ENCODE measurements at places on chromosomes 13 and 19. TPM values are rescaled to one million over a fixed set of nuclear protein-coding genes. Genes with fewer than 3 reads are reported as not detected.

- DNase-seq = peak; percentile 26
These were observed 92.9 kb upstream of the SGCG start for GRCh38 chr13:23087880-23088279.

GRCh38 chr19:39007096-39007495 is 25.3 kb downstream of the FBXO27 start:
- no peak for DNase-seq

DNA sequence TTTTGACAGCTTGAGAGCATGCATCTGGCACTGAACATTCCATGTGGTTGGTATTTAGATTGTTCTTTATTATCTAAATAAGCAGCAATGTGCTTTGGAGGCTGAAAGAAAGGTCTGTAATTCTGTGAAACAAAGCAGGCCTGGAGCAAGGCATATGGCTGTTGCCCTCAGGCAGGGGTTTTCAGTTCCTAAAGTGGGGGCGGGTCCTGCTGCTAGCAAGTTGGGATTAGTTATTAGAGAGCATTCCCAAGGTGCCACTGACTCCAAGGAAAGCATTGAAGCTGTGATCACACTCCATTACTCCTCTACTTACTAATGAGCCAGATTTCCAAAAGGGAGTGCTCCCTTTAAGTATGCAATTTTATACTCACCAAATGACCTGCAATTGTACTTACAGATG is 432.2 kb downstream of the OLFM4 start:
- no peak for DNase-seq

DNA sequence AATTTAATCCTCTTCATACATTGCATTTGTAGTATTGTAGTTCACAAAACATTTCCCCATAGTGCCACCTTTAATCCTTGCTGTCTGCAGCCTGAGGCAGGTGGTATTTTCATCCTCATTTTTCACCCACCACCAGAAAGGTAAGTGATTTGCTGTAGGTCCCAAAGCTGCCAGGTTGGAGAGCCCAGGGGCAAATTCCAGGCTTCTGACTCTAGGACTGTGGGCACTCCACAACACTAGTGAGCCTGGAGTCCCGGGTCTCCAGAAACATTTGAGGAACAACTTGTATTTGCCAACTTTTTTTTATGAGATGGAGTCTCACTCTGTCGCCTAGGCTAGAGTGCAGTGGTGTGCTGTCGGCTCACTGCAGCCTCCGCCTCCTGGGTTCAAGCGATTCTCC is 6.2 kb downstream of the ILF3 start:
- no peak for DNase-seq

- no peak for DNase-seq
These were observed 9.0 kb downstream of the ARHGAP45 start for GRCh38 chr19:1076046-1076386.

DNA sequence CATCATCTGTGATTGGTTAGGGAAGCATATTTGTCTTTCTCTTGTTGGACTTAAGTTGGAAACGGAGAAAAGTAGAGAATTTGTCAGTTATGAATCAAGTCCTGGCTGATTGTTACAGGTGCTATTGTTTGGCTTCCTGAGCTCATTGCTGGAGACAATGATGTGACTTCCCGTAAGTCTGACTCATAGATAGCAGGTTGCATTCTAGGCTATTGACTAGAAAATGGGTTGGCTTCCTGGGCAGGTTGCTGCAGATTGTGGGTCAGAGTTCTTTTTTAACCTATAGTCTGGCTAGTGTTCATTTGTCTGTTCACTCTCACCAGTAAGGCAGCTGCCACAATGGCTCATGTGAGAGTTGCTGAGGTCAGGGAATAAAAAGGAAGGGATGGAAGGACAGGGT is 101.5 kb downstream of the CCNA1 start:
- DNase-seq = no peak

DNA sequence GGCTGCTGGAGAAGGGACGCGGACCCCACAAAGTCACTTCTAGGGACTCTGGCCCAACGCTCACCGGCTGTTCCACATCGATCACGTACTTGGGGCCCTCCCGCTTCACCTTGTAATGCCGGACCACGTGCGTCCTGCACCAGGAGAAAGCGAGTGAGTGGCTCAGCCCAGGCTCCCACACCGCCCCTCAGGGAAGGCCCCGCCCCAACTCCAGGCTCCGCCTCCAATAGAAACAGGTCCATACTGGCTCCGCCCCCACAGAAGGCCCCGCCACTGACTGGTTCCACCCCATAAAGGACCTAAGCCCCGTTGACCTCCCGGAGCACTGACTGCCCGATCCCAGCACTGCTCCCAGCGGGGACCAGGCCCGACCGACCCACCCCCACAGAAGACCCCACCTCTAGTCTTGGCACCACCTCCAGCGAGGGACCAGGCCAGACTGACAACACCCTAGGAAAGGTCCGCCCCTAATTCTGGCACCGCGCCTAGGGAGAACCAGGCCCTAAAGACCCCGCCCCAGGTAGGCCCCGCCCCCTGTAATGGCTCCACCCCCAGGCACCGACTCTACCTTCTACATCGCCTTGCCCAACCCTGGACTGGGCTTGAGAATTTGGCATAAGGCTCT is 11.3 kb downstream of the STAP2 start:
- DNase-seq = peak; percentile 85

DNA sequence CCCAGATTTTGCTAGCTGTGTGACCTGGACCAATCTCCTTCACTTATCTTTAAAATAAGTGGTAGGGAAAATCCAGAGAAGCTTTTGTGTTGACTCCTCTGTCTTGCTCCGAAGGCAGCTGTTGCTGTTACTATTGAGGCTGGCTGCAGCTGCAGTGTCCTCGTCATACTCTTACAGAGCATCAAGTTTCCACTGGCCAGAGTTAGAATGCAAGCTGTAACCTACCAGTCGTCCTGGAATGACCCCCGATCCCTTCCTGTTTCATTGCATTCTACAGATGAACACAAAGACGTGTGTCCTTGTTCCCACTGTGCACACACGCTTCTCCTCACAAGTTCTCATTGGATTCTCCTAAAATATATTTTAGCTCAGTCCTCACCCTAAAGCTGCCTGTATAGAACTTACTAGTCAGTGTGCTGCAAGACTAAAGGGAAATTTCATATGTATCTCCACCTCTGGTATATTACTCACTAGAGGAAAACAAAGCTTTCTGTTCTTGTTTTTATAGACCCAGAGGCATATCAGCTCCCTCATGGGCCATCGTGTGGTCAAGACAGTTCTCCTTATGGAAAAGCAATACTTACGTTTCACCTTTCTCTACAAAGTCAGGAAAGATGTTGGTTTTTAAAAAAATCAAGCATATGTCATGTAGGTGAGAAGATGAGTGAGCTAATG is 589.8 kb downstream of the LMO7 start:
- DNase-seq = peak; percentile 32

GRCh38 chr13:33537026-33537425 is 251.5 kb upstream of the STARD13 start:
- DNase-seq = no peak

- no peak for DNase-seq
These were observed 19.3 kb downstream of the TNFSF11 start for GRCh38 chr13:42592915-42593900.

DNA sequence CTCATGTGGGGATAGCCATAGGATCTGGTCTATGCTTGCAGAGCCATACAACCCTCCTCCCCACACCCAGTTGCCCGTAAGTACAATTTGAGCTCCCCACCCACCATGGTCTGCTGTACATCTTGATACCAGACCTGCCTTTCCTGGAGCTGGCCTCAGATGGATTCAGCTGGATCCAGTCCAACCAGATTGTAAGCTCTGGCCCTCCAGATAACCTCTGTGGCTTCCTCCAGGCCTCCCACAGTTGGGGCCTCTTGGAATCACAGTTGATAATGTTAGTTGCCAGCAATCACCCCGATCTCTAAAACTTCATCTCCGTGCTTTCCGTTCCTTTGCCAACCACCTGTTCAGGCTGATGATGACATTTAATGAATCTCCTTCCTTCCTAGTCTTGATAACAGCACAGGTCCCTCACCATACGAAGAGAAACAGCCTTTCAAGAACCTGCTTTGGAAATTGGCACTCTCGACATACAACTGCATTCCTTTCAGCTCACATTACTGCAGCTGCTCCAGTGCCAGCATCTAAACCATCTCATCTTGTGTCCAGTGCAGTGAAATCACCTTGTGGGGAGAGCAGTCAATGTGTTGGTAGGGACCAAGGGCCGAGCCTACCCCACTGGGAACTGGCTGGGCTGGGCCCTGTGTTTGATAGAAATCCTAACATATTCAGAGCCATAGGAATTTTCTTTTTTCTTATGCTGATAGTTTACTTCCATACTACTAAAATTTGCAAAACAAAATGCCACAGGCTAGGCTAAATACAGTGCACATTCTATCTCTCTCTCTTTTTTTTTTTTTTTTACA is 15.1 kb upstream of the FOXO1 start:
- DNase-seq = no peak

DNA sequence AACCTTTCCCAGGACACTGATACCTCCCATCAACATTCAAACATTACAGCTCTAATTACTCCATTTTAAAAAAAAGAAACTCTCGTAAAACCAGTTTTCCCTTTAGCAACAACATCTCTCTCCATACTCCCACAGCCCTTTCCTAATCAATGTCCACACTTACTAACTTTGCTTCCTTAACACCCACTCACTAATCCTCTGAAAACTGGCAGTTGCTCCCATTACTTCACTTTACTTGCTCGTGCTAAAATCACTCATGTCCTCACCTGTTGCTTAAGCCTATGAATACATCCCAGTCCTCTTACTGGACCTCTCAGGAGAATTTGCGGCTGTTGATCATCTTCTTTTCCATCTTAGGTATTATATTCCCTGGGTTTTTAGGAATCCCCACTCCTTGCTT is 44.8 kb downstream of the RBM26 start:
- DNase-seq = no peak

- no peak for DNase-seq
These were observed 60.8 kb downstream of the AP1M1 start for GRCh38 chr19:16258440-16258903.

GRCh38 chr13:25908366-25908765 is 143.4 kb downstream of the SHISA2 start:
- DNase-seq = no peak

GRCh38 chr13:36862722-36863121 is 43.7 kb downstream of the RFXAP start:
- no peak for DNase-seq

DNA sequence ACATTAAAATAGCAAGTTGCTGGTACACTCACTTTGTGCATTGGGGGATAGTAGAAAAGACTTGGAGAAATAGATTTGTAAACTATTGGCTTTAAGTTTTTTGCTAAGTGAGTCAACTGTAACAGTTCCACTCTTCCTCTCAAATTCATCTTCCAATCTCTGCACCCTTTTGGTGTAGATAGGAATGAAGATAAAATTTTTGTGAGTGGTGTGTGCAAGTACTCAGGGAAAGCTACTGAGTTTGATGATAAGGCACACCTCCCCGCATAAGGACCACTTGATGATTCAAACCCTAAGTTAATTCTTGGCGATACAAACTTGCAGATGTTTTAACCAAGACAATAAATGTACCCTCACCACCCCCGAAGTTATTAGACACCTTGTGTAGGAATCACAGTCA is 168.3 kb upstream of the SLITRK1 start:
- DNase-seq = no peak

DNA sequence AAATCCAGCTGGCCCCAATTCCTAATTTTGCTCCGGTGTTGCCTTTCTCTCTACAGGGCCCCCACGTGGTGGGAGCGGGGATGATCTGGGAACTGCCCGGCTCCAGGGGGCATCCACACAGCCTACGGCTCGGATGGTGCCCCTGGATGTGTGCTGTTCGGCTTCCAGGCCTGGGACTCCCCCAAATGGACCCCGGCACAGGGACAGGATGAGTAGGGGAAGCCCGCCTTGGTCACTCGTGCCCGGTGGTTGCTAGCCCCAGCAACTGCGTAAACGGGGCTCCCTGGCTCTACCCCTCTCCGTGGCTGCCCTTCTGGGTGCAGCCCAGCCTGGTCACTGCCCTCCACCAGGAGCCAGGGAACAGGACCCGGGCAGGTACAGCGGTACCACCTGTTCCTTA is 111.5 kb downstream of the TEX26 start:
- no peak for DNase-seq

DNA sequence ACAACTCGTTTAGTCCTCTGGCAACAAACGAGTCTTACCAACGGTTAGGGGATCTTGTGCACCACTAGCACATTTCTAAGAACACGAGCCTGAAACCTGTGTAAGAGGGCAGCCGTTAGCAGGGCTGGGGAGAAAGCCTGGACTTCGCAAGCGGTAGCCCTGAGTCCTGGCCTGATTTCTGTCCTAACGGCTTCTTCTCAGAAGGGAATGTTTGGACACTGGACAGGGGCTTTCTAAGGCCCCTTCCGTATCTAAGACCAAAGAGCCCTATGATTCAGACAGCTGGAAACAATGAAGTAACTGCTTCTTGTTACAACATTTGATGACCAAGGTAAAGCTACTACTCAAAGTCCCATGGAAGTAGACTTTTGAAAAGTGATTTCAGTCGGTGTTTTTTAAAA is 2.2 kb downstream of the ANKRD10 start:
- DNase-seq = no peak

DNA sequence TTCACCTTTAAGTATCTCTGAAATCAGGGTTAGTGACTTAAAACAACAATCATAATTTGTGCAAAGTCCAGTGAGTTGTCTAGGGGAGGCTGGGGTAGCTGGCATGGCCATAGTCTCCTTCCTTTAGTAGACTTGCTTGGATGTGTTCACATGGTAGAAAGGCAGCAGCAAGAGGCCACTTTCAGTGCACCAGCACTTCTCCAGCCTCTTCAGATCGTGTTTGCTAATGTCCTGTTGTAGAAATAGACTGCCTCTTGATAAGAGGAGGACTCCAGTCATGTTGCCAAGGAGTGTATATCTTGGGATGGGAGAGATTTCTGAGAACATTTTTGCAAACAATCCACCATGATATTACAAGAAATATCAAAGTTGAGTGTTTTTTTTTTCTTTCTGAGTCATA is 22.9 kb downstream of the WDFY2 start:
- DNase-seq = no peak

DNA sequence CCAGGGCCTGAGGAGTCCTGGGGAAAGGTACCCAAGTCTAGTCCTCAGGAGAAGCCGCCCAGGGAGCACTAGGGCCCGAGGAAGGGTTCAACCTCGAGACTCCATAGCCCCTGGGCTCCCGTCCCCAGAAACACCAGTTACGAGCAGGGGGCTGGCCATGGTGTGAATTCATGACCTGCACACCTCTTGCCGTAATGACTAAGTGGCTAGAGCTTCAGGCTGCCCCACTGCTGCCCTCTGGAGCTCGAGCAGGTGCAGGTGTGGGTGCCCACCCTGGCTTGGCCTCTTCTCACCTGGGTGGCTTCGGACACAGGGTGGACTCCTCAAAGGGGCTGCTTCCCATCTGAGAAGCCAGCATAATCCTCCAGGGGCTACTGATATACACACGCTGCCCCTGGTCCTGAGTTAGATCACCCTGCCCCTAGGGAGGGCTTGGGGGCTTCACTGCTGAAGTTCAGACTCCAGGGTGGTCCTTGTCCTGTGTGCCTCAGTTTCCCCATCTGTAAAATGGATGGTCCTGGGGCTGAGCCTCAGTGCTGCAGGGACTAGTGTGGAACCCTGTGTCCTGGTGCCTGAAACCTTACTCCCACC is 13.6 kb downstream of the SPC24 start:
- peak; percentile 26 for DNase-seq

The ZSCAN4 gene
- total RNA-seq = not detected

The LAIR1 gene
- total RNA-seq = not detected

The URAD gene
- not detected for total RNA-seq

The ZNF792 gene
- 1.9 TPM for total RNA-seq

The ZNF578 gene
- 1.6 TPM for total RNA-seq

The CPB2 gene
- total RNA-seq = not detected

The SPACA7 gene
- total RNA-seq = not detected

The ZNF44 gene
- 8.4 TPM for total RNA-seq

Measured in Daoy (cell line).